Esophagus squamous epithelium (tissue), 5 donors: ENCODE measurements at places on chromosomes 5 and 9. TPM values are rescaled to one million over a fixed set of nuclear protein-coding genes. Genes with fewer than 3 reads are reported as not detected.

- no peak for DNase-seq
Observed at GRCh38 chr9:110776221-110776620, 107.6 kb downstream of the MUSK start.

DNA sequence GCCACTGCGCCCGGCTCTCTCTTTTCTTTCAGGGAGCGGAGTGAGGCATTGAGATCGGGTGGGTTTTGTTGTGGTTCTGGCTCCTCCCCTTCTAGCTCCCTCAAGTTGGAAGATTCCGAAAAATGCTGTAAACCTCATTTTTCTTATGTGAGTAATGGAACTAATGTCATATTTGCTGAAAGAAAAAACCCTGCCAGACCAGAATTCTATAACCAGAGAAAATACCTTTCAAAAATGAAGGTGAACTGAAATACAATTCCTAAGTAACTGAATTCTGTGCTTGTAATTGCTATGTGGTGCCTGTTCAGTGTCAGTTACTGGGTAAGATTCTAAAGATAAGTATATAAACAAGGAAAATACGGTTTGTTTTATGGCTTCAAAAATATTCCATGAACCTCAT lies 30.9 kb upstream of the CDK20 start:
- no peak for DNase-seq

GRCh38 chr5:96844481-96844990 lies 31.8 kb upstream of the ERAP2 start:
- DNase-seq = no peak

- DNase-seq = no peak
Observed at GRCh38 chr9:33445389-33446239, 1.8 kb downstream of the AQP3 start.

DNA sequence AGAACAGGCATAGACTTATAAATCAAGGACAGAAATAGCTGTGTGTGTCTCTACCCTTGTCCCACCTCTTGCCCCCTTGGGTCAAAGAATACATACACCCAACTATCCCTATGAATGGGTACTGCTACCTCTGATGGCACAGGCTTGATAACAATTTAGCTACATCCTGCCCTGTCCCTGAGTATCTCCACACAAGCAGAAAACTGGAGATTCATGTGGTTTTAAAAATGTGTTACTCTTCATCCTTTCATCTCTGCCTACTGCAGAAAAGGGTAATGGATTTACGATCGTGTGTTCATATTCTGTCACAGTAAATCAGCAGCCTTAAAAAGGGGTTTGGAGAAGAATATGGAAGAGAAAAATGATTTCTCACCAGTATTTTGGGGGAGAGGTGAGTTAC lies 49.2 kb upstream of the NREP start:
- DNase-seq = no peak

DNA sequence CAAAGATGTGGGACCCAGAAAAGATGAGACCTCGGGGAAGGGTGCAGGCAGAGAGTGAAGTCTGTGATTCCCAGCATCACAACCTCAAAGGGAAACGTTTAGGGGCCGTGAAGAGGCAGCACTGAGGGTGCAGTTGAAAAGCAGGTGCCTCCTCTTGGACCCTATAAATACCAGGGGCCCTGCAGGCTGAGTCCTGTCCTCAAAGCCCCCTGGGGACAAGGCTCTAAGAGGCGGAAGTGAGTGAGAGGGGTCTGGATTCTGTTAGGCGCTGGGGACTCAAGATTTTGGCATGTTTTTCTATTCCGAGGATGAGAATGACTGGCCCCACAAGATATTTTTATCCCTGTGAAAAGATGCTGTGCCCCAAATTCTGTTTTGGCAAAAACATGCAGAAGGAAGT lies 107.8 kb downstream of the THBS4 start:
- no peak for DNase-seq

DNA sequence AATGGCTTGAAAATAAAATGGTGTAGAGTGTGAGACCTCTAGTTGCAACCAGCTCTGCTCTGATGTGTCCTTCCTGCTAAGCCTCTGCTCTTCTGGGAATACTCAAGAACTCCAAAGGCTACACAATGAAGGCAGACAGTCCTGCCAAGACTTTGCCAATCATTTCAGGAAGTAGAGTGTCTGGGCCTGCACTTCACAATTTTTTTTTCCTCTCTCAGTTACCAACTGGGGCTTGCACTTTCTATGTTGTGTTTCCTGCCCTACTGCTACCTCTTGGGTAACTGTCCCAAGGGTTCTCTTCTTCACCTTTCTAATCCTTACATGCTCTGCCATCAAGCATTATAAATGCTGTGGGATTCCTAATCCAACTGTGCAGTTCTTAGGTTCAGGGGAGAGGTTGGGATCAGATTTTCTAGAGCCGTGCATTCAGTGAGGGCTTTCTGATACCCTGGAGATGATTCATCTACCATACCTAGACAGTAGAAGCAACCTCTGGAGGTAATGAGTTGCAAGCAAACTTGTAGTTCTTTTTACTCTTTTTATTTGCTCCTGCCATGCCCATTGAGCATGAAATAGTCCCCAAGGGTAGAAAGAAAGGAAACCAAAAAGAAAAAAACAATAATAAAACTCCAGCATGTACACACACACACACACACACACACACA lies 365.9 kb downstream of the MLLT3 start:
- no peak for DNase-seq

DNA sequence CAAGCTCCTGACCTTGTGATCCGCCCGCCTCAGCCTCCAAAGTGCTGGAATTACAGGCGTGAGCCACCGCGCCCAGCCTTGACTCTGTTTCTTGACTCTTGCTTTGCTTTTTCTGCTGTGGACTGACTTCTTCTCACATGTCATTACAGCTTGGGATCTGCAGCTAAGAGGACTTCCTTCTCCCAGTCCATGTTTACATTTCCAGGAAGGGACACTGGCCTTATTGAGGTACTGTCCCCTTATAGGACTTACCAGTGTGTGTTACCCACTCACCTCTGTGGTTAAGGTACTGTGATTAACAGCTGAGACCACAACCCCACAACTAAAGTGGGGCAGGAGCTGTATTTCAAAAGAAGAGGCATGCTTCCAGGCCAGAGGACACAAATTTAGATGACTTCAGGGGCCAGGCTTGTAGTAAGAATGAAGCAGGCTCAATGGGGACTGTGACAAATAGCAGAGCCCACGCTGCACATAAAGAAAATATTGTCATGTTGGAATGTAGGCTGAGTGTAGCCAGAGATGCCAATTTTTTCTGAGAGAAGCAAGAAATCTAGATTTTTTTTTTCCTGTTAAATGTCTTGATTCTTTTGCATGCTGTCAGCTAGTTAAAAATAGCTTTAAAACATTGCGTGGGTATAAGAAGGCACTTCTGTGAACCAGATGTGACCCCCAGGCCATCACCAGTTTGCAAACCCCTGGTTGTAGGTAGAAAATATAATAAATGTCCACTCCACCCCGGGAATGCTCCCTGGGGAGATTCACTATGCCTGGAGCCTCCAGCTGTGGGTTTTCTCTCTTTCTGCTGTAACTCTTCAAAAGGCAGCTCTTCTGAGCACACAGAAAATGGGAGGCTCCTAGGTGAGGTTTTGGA lies 75.0 kb downstream of the PTPDC1 start:
- DNase-seq = no peak

DNA sequence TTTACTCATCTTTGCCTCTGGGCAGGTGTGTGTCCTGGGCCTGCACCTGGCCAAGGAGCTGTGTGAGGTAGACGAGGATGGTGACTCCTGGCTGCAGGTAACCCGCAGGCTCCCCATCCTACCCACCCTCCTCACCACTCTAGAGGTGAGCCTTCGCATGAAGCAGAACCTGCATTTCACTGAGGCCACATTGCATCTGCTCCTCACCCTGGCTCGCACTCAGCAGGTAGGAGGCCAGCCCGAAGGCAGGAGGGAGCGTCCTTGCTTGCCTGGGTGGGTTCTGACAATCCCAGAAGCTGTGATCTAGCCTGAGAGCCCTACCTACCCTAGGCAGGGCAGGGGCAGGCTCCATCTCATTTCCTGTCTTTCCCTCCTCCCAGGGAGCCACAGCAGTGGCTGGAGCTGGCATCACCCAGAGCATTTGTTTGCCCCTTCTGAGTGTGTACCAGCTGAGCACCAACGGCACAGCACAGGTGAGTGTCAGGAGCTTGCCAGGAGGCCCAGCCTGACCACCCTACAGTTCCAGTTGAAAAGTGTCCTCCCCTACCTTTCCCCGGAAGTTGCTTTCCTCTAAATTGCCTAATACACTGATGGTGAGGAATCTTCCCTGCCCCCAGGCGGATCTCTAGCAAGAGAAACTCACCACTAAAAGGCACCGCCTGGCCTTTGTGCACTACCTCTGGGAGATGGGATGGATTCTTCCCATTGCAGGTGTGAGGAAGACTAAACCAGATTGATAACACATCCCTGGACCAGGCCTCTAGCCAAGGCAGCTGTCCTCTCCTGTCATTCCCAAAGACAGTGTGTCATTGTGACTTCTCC lies 26.4 kb downstream of the SH3GLB2 start:
- DNase-seq = no peak

- no peak for DNase-seq
Observed at GRCh38 chr9:108081112-108081511, 591.5 kb upstream of the KLF4 start.

DNA sequence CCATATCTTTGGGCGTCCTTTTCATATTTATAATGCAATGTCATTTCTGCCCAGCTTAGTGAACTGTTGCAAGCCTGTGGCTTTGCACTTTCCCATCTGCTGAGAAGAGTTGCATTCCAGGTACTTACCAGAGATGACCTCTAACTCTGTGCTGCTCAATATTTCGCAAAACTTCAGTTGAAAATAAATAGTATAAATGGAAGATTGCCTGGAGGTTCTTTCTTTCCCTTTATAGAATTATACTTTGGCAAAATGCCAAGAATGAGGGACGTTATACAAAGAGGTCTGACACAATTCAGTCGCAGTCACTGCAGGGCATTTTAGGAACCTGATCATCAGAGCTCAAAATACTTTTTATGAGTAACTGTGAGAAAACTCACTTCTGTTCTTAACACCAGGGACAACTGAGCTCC lies 18.9 kb upstream of the VLDLR start:
- DNase-seq = no peak

GRCh38 chr5:154794525-154795234 lies 39.5 kb downstream of the LARP1 start:
- no peak for DNase-seq

GRCh38 chr9:1458503-1458902 lies 408.3 kb downstream of the DMRT2 start:
- no peak for DNase-seq

DNA sequence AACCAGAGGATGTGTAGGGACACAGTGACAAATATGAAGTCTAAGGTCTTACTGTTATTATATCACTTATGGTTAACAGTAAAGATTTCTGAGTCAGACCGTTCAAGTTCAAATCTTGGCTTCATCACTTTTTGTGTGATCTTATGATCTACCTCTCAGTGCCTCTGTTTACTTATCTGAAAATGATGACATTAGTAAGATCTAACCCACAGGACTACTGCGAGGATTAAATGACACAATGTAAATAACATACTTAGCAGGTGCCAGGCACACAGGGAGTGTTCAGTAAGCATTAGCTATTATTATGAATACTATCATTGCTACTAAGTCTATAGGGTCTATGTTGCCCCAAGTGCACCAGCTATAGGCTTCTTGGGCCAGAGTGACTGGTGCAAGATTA lies 2.0 kb downstream of the IRF1 start:
- DNase-seq = no peak

The EDIL3 gene
- 2.8 TPM for total RNA-seq

The HTR1A gene
- not detected for total RNA-seq

The PPP2R2B gene
- total RNA-seq = 0.53 TPM
